ENCODE measurements at places on chromosomes 5 and 9.

DNA sequence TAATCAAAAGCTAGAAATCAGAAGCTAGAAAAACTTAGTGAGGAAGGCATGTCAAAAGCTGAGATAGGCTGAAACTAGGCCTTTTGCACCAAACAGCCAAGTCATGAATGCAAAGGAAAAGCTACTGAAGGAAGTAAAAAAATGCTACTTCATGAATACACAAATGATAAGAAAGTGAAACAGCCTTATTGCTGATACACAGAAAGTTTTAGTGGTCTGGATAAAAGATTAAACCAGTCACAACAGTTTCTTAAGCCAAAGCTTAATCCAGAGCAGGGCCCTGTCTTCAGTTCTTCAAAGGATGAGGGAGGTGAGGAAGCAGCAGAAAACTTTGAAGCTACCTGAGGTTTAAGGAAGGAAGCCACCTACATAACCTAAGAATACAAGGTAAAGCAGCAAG lies 102.5 kb upstream of the SH3GL2 start:
- DNase-seq = no peak

GRCh38 chr9:78972303-78972999 lies 599.3 kb upstream of the TLE4 start:
- DNase-seq = no peak

GRCh38 chr5:145586661-145587307 lies 248.4 kb downstream of the PRELID2 start:
- DNase-seq = no peak

GRCh38 chr5:33711094-33711679 lies 180.6 kb downstream of the ADAMTS12 start:
- peak; percentile 55 for DNase-seq

GRCh38 chr5:35285011-35285410 lies 54.7 kb upstream of the PRLR start:
- DNase-seq = no peak

GRCh38 chr9:126563556-126563955 lies 50.2 kb upstream of the LMX1B start:
- no peak for DNase-seq

- no peak for DNase-seq
These were observed 75.6 kb downstream of the DMRTA1 start for GRCh38 chr9:22522206-22522740.

- no peak for DNase-seq
These were observed 18.9 kb upstream of the VLDLR start for GRCh38 chr9:2602704-2603116.

- DNase-seq = no peak
These were observed 42.9 kb upstream of the HAND1 start for GRCh38 chr5:154520861-154521453.

DNA sequence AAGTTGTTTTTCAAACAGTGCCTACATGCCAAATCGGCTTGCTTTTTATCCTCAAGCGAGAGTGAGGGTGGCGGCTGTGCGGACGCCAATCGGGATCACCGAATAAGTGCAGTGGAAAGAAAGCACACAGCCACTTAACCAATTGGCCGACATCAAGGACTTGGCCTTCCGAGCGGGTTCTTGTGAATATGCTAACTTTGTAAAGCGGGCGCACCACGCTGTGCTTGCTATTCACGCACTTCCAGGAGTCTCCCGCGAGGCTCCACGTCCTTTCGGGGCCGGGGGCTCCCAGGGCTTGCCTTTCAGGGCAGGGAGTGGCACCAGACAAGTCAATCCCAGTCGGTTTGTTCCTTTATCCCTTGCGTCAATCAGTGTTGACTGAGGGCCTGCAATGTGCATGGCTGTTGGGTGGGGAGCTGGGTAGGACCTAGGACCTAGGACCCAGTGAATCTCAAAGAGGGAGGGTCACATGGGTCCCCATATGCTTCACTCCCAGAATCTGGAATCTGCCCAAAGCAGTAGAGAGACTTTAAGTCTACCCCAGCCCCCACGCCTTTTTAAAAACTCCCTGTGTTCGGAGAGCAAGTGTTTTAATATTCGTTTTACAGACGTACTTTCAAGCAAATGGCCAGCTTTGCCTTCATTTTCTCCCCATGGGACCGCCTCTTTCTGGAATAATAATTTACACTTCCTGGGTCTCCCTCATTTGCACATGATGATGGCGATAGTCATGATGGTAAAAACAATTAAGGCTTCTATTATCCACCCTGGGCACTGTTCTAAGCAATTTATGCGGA lies 2.0 kb upstream of the GCNT4 start:
- DNase-seq = peak; percentile 61

- DNase-seq = no peak
These were observed 55.2 kb downstream of the CRB2 start for GRCh38 chr9:123411191-123411590.

DNA sequence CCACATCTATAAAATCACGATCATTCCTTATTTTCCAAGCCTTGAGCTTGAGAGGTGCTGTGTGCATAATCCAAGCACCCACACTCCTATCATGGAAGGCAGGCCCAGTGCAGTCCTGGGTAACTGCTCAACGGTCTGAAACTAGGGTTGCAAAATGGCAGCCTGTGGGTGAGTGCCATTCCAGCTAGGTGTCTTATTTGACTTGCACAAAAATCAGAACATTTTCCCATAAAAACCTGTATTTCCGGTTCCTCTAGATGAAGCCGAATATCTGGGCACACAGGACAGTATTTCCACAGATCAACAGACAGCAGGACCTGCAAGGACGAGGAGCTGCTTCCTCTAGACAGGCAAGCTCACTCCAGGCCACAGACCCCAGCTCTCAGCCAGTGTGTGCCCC lies 588.8 kb downstream of the BNC2 start:
- DNase-seq = no peak

GRCh38 chr5:173075970-173076369 lies 19.8 kb downstream of the CREBRF start:
- DNase-seq = no peak

DNA sequence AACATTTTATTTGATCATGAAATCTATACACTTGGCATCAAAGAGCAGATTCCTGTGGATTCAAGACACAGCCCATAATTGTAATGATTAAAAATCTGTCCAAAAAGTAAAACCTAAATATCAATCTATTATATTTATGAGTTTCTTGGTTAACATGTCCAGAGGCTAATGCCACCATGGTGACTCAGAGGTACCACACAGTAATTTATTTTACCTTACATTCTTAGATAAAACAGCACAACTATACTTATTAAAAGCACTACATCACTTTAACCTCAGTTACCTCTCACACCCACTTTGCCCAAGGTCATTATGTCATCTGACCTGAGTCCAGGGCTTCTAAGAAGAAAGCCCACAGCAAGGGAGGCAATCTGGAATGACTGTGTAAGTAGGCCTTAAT lies 519.2 kb downstream of the RASEF start:
- DNase-seq = no peak

GRCh38 chr5:127369796-127370195 lies 79.2 kb downstream of the MEGF10 start:
- DNase-seq = no peak

Data from Right ventricle myocardium superior (tissue), 1 donor.